GM04504 (cell line): ENCODE measurements at places on chromosomes 4 and X.

- peak; percentile 65 for DNase-seq
Measured at GRCh38 chr4:127162741-127163140, 470.0 kb upstream of the INTU start.

GRCh38 chr4:99536271-99536670, 25.4 kb downstream of the C4orf17 start:
- no peak for DNase-seq

- DNase-seq, result no peak
Measured at GRCh38 chr4:40177591-40177990, 19.2 kb upstream of the RHOH start.

GRCh38 chrX:37594755-37595382, 23.4 kb downstream of the LANCL3 start:
- no peak for DNase-seq

- DNase-seq, result no peak
Measured at GRCh38 chr4:89836031-89836745, 773 bp downstream of the SNCA start.
